ENCODE measurements at places on chromosomes 3 and 15.

DNA sequence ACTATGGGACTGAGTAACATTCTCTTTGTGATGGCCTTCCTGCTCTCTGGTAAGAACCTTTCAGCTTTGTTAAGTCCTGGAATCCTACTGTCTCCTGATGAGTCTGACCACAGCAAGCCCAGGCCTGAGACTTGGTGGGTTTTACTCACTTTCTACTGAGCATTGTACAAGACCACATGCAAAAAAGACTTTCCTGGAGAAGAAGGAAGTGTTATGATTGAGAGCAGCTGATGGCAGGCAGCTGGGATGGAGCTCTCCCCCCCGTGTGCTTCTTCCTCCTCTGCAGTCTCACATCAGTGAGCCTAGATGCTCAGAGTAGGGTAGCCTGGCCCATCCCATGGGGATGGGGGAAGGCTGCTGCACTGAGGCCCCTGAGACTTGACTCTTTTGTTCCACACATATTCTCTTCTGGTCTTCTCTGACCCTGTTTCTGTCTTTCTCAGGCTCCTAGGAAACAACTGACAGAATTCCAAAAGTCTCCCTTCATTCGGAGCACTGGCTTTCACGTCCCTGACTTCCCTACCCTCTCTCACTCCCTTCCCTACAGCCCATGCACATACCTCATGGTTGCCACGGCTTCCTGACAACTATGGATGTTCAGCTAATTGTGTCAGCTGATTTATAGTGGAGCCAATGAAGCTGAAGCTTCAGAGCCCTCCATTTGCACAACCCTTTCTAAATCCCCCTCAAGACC, 36.6 kb downstream of the CD86 start:
- DNase-seq = no peak

- DNase-seq = no peak
Observed at GRCh38 chr3:54784021-54784420, 143.8 kb downstream of the LRTM1 start.

GRCh38 chr3:33167716-33168336, 50.8 kb downstream of the SUSD5 start:
- DNase-seq = no peak

GRCh38 chr3:141294848-141295247, 63.2 kb downstream of the PXYLP1 start:
- no peak for DNase-seq

GRCh38 chr15:90497912-90498311, 31.8 kb upstream of the CRTC3 start:
- DNase-seq = no peak

DNA sequence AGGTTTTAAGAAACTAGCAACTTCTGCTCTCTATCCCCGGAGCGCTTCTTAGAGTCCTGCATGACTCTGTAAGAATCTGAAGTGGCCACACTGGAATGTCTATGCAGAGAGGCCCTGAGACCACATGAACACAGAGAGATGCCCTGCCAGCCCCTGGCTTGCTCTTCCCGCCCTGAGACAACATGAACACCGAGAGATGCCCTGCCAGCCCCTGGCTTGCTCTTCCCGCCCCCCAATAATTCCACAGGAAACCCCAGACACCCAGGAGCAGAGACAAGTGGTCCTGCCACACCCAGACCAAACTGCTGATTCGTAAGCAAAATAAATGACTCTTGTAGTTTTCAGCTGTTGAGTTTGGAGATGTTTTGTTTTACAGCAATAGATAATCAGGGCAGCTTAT, 166.1 kb downstream of the OSBPL10 start:
- DNase-seq = no peak

DNA sequence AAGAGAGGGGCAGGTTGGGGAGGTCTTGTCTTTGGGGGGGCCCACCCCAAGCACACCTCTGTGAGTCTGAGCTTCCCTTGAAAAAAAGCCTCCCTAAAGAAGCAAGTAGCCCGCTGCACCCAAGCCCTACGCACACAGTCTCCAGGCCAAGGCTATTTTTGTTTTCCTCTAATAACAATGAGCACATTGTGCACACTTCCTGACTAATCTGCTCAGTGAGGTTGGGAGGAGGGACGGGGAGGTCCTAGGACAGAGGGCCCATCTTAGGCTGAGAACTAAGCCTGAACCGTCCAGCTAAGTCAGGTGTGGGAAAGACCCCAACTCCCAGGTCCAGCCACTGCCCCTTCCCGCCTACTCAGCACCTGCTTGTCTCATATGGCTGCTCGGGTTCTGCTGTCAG, 87.2 kb downstream of the HMG20A start:
- no peak for DNase-seq

DNA sequence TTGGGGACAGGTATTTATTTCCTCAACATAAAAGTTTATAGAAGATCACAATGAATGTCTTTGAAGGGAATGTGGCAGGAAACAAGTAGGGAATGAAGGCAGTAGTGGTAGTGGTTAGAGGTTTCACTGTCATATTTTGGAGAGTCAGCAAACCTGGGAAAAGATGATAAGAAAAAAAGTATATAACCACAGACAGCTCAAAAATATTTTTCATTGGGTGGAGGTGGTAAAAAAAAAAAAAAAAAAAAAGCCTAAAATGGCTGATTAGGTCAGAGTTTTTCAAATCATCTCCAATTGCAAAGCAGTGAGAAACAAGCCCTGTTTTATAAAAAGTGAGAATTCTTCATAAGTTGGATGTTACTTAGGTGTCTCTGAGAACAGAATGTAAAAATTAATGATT, 400.0 kb downstream of the LSAMP start:
- no peak for DNase-seq

DNA sequence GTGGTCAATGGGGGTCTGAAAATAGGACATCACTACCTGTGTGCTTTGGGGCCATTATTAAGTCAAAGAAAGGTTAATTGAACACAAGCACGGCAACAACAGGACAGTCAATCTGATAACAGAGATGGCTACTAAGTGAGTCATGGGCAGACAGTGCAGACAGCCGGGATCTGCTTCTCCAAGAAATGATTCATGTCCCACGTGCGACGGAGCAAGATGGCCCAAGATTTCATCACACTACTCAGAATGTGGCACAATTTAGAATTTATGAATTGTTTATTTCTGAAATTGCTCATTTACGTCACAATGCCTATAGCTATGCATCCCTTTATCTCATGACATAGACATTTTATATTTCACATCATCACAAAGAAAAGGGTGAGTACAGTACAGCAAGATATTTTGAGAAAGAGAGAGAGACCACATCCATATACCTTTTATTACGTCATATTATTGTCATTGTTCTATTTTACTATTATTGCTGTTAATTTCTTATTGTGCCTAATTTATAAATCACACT, 770.6 kb upstream of the NR2F2 start:
- DNase-seq = no peak

GRCh38 chr3:10322352-10322710, 1.4 kb upstream of the SEC13 start:
- DNase-seq = no peak

DNA sequence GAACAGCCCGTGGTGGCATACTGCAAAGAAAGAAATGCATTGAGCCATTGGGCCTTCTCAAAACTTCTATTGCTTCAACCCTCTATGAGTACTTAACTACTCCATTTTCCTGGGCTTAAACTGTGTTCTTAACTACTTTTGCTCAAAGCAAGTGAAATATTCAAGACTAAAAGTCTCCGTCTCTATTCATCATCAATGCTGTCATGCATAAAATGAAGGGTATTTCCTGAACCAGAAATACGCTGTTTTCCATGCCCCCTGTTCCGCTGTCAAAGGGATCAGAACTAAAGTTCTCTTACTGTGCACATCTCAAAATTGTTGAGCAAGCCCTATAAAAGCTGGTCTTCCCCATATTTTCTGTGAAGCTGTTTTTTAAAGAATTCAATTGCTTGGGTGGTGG, 20.3 kb downstream of the SIAH2 start:
- DNase-seq = no peak

GRCh38 chr15:39230908-39231285, 350.0 kb upstream of the THBS1 start:
- DNase-seq = no peak

DNA sequence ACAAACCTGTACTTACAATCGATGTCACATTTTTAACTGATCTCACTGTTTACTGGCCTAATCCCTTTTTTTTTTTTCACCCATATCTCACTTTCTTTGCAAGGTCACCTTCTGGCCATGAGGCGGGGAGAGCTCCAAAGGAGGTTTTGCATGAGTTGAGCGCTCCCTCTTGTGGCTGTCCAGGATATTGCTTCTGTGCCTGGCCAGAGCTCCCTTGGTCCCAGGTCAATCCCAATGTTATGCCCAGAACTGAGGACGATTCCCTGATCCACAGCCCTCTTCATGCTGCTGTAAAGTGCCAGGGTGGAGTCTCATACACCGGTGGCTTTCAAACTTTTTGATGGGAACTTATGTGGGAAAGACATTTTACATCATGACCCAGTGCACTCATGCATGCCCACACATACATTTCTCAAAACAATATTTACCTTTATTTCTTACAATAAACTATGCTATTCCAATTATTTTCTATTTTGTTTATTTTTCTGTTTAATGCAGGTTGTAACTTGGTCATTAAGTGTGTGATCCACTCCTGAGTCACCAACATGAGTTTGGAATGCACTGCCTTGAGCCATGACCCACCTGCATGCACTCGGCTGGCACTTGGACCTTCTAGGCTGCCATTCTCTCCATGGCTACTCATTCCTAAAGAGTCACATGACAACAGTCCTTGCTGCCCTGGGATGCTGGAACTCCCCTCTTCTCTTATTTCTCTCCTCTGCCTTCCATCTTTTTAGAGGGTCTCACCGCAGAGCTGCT, 9.6 kb upstream of the SST start:
- DNase-seq = peak; percentile 81

- no peak for DNase-seq
Observed at GRCh38 chr3:90052425-90052950, 945.1 kb downstream of the EPHA3 start.

- DNase-seq = peak; percentile 56
Observed at GRCh38 chr3:161104561-161105551, at the start of gene B3GALNT1. Gene B3GALNT1, minus strand, starts transcription at chr3:161105349. Its CDS starts 18,595 bp downstream, at chr3:161086754.

DNA sequence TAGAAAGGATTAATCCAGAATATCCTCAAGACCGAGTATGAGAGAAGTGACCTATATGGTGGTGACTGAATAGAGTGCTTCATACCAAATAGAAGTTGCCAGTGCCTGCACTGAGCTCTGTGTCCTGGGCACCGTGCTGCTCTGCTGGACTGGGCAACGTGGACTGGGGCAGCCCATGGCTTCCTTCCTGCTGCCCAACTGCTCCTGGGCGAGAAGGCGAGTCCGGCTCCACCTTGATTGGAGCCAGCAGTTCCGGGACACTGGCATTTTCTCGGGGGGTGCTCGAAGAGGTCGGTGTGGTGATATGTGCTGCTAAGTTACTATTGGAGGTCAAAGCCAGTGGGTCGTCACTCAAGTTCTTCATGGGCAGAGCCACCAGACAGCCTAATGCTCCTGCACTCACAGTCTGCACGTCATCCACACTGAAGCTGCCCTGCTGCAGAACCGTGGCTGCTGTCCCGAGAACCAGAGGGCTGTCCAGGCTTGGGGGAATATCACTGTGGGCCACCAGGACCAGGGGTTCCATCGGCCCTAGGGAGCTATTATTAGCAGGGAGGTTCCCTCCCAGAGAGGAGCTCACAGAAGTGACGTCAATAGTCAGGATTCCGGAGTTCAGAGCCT, 14.1 kb downstream of the ZXDC start:
- no peak for DNase-seq

Measured in NCI-H2171 treated with DMSO at 0.1 percent for 48 hours (cell line).